ENCODE measurements at places on chromosomes 3 and 15.

GRCh38 chr15:78200276-78200930 is 34.0 kb downstream of the ACSBG1 start:
- DNase-seq, result no peak

GRCh38 chr15:34754674-34755418 is at the start of gene GJD2:
Gene GJD2 (minus strand): TSS chr15:34754998. CDS start chr15:34754488, 510 bp downstream.
- peak; percentile 4 for DNase-seq

DNA sequence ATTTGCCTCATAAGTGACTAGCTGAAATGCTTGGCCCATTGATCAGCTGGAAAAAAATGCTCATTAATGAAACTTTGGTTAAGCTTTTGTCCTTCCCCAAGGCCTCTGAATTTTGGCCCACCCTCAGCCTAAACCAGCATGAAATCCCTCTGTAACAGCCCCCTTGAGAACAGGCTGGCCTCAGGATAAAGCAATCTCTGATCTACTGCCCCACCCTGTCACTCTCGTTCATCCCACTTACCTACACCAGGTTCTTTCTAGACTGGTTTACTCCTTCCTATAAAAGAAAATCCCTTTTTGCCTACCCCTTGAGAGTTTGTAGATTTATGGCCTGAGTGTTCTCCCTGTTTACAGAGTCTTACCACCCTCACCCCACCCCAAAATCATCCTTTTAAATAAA is 3.4 kb upstream of the AEN start:
- no peak for DNase-seq

DNA sequence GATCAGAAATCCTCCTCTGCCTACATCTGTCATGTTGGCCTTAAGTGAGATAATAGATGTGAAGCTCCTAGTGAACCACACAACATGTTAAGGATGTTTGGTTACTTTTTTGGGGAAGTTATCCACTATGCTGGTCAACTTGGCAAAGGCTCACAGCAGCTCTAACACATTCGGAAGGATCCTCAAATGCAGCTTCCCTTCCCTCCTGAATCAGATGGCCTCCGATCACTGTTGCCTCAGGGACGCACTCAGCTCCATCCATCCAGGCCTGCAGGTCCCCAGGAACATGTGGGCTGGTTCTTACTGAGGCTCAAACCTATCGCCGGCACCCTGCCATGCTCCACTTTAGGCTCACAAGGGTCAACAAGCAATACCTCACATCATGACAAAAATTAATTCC is 67.9 kb downstream of the CORO2B start:
- no peak for DNase-seq

DNA sequence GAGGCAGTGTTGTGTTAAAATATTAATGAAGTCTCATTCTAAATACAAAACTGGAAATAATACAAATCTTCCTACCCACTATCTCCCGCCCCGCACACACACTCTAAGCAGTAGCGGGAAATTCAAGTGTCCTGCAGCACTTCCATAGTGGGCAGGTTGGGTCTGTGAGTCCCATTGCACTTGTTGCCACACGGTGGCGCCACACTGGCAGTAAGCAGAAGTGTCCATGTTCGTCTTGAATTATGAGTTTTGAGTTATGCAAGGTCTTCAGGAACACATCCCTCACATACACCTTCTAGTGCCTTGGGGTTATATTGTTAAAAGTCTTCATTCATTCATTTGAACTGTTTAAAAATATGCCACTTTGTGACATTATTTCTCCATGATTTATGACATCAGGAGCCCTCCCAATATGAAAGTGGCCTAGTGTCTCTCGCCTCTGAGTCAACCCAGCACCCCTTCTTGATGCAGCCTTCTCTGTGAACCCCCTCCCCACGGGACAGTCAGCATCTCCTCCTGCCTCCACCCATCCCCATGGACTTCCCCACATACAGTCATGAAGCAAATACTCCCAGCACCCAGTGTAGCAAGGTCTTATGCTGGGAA is 17.6 kb upstream of the CCDC174 start:
- DNase-seq, result no peak

GRCh38 chr3:71433631-71434030 is 149.9 kb downstream of the FOXP1 start:
- DNase-seq, result no peak

GRCh38 chr3:46849686-46850467 is 13.4 kb downstream of the MYL3 start:
- no peak for DNase-seq

DNA sequence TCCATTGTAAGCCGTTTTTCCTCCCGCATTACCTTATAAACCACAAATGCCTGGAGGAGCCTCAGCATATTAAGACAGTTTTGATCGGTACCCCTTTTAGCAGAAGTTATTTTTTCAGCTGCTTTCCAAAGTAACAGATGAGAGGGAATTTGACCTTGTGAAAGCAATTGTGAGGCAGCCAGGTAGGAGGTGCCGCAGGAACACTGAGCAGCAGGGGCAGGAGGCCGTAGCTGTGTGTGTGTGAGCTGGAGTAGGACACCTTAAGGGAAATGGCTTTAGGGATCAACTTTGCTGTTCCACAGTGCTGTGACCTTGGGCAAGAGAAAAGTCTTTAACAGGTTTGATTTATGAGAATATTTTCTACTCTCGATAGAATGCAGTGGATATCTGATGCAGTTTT is 482.1 kb downstream of the IL5RA start:
- no peak for DNase-seq

DNA sequence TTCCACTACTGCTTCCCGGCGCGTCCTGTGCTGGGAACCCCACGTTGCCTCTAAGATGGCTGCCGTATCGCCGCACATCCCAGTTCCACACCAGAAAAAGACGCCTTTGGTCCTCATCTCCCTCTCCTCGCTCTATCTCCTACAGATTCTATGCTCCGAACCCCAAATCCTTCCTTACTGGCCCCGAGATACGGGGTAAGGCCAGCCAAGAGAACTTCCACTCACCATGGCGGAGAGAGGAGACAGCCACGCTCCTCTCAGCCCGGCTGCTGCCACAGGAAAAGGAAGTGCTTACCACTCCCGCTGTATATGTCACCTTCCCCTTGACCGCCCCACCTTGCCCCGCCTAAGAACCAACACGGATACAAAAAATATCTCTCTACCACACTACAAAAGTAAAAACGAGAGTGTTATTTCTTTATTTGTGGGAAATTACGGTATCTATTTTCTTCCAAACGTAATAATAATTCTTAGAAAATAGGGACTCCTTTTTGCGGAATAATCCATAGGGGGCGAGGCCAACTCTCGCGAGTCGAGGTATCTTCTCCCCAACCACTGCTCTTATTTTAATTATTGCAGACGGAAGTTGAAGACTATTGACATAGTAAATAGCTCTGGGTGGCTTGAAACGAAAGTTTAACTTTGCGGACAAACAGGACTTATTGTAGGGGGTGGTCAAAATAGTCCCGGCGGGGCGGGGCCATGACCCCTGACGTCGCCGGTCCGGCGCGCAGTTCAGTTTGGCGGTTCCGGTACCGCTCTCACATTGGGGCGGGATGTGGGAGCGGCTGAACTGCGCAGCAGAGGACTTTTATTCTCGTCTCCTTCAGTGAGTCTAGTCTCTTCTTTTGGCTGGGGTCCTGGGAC is at the start of the genes RPL4 and ZWILCH:
Gene RPL4, minus strand, starts transcription at position 293 of the 867 bp plus-strand sequence. Its CDS starts 65 bp downstream, at position 228.
Gene ZWILCH, plus strand, starts transcription at position 764 of the 867 bp plus-strand sequence. Its CDS starts 13 bp downstream, at position 777.
- peak; percentile 16 for DNase-seq

GRCh38 chr3:46416125-46416810 is 9.2 kb downstream of the CCRL2 start:
- DNase-seq, result no peak

DNA sequence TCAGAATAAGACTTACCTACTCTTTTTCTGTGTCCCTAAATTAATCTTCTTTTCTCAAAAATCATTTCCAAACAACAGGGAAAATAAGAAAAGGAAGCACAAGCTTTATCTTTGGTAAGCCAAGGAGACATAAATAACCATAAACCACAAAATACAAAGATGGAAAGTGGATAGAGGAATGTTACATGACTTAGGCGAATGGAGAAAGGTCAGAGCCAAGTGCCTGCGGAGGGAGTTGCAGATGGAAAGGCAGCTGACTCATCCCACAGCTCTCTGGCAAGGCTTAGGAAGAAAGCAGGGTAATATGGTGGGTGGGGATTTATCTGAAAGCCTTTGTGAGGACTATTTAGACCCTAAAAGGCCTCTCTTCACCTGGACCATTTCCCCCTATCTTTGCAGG is 72.8 kb downstream of the GALK2 start:
- DNase-seq, result no peak

DNA sequence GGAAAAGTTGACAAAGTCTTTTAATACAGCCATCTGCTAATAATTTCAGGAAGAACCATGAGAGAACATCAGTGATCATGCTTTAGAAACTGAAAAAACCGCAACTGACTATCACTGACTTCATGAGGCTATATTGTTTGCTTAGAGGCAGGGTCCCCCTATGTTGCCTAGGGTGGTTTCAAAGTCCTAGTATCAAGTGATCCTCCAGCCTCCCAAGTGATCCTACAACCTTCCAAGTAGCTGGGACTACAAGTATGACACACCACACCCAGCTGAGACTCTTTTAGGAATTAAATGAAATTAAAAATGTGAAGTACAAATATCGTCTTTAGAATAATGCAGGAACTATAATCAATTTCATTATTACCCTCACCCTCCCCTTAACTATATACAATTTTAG is 58.3 kb upstream of the CSPG5 start:
- DNase-seq, result no peak

- no peak for DNase-seq
Observed at GRCh38 chr15:37020852-37021251, 79.5 kb downstream of the MEIS2 start.

DNA sequence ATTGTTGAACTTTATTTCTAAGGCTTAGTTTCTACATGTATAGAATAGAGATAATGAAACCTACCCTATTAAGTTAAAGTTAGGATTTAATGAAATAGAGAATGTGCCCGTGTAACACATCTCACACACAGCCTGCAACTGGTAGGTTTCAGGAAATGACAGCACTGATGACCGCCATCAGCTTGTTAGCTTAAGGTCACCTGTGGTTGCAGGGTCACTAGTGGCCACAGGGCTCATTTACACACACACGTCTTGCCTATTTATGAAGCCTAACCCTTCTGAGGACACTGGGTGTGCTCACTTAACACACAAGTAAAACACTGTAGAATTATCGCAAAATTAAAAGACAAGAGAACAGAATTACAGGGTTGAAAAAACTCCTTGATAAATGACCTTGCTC is 20.1 kb downstream of the CHRM5 start:
- DNase-seq, result no peak

DNA sequence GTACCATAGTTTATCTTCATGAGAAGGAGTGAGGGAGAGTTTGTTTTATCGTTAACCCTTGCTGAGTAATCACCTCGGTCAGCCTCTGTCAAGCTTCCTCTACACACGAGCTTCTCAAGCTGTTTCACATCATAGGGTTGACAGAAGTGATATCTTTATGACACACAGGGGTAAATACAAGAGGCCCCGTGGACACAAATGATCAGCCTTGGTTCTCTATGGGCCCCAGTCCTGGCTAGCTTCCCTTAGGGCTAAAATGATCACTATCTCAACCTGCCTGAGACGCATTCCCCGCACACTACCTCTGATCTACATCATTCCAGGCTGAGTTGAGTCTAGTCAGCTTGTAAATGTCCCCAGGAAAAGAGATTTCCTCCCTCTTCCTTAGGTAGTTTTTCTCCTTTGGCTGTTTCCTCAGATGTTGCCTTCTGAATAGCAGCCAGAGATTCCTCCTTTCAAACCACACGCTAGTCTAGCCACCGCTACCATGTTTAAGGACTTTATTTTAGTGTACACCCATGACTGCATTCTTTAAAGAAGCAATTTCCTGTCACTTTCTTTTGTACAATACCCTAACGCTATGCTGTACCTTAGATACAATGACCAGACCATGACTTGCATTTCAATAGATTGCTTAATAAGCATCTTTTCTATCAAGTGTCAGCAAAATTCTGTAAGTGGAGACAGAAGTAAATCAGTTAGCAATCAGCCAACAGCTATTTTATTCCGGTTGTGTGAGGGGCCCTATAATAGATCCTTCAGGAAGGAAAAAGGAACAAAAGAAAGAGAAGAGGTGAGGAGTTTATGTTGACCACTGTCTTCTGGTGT is 35.1 kb upstream of the PPARG start:
- no peak for DNase-seq

- DNase-seq, result no peak
Observed at GRCh38 chr3:108806316-108806715, 16.3 kb upstream of the TRAT1 start.

GRCh38 chr15:27826902-27827714 is 272.0 kb downstream of the OCA2 start:
- no peak for DNase-seq

- no peak for DNase-seq
Observed at GRCh38 chr15:99054025-99054387, 46.4 kb upstream of the PGPEP1L start.

- no peak for DNase-seq
Observed at GRCh38 chr3:23594894-23595670, 210.7 kb upstream of the UBE2E1 start.

- no peak for DNase-seq
Observed at GRCh38 chr3:44910693-44911092, 36.3 kb downstream of the TGM4 start.

DNA sequence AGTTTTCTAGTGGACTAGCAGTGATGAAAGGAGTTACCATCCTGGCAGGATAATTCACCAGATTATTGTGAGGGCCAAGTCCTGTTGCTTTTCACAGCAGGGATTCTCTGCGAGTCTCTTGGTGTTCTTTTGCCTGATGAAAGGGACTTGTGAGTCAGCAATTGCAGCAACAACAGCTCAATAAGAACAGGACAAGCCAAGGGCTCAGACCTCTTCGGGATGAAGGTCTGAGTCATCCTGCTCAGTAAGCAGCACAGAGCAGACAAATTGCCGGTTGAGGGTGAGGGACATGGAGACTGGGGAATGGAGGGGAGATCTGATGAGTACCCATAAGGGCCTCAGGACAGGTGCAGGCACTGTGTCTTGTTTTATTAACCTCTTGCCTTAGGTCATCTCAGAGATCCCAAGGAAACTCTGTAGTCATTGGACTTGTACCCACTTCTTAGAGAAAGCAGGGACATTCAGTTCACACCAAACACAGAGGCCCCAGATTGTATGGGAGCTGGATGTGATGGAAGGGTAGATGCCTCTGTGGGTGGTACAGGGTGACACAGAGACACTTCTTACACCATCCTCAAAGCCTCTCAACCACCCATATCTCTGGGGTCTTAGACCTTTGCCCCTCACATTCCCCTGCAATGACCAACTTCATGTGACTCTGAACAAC is 173.8 kb upstream of the TLE3 start:
- DNase-seq, result no peak

GRCh38 chr3:58474967-58475578 is 16.8 kb upstream of the KCTD6 start:
- DNase-seq, result no peak

- no peak for DNase-seq
Observed at GRCh38 chr15:45399381-45400212, 21.3 kb upstream of the GATM start.

- DNase-seq, result no peak
Observed at GRCh38 chr3:79038636-79039035, 729.2 kb downstream of the ROBO1 start.

- DNase-seq, result no peak
Observed at GRCh38 chr3:153574445-153574844, 412.4 kb downstream of the RAP2B start.

- no peak for DNase-seq
Observed at GRCh38 chr15:39592500-39592899, 11.6 kb downstream of the THBS1 start.
